ENCODE measurements at places on chromosomes 7 and 10.
A peak's percentile ranks its signal among the peaks of the same experiment; 100 is the strongest.

DNA sequence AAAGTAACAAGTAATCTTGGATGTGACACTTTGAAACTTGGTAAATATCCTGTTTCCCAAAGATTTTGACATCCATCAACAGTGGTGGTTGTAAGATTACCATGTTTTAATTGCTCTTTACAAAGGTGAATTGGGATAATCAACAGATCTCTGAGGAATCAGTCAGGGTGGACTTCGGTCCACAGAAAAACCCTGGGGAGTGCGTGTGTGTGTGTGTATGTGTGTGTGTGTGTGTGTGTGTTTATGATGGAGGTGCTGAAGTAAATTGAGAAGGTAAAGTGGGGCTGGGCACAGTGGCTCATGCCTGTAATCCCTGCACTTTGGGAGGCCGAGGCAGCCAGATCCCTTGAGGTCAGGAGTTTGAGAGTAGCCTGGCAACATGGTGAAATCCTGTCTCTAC is 12.0 kb upstream of the AUTS2 start:
- DNase-seq = no peak

GRCh38 chr7:73895626-73896025 is 34.7 kb downstream of the TMEM270 start:
- no peak for DNase-seq

DNA sequence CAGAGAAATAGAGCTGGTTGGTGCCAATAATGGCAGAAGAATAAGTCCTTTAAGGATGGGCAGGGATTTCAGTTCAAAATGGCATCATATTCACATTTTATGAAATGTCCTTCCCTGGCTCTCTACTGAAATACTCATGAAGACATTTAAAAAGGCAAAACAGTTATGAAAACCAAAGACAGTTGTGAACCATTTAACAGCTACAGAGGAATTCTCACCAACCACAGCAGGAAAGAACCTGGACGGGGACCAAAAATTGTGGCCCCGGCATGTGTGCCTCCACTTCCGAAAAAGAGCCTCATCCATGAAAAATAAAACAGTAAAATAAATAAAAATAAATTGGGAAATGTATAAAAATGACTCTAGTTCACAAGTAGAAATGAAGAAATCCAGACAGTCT is 539.5 kb downstream of the SUGCT start:
- DNase-seq = no peak

GRCh38 chr7:140680886-140681285 is 8.1 kb downstream of the ADCK2 start:
- DNase-seq = no peak

DNA sequence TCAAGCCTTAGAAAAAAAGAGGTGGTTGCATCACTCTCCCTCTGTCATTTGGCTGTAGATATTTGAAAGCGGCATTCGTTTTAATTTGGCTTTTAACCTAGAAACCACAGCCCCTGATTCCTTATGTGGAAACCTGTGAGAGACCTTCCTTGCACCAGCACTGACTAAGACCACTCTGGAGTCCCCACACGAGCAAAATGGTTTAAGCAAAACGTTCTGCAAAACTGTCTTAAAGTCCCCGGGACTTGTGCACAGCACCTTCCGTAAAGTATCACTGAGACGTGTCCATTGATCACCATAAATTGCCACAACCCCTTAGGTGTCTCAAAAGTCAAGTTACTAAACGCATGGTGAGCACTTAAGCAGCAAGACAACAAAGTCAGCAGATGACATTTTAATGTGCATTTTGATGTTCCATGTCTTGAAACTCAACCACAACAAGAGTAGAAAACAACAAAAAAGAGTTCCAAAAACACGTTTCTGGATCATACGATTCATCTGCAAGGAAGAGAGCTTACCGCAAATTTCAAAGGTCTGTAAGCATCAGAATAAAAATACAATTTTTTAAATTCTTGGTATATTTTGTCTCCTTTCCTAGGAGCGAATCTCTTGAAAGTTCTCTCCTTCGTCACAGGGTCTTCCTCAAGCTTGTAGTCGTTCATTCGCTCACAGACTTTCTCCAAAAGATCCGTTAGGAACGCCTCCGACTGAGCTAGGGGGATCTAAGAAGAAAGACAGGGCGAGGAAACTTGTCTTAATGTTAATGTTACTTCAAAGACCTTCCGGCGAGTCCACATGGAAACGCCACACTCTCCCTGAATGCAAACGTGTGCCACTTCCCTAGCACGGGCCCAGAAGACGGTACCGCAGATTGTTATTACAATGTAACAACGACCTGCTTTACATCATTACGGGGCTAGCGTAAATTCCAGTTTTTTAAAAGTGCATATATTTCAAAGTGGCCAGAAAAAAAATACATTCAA is 37.7 kb downstream of the CNPY1 start:
- DNase-seq = no peak

GRCh38 chr10:33209802-33210201 is 124.7 kb downstream of the NRP1 start:
- no peak for DNase-seq

GRCh38 chr10:102627736-102628293 is 16.5 kb upstream of the TRIM8 start:
- DNase-seq = no peak

DNA sequence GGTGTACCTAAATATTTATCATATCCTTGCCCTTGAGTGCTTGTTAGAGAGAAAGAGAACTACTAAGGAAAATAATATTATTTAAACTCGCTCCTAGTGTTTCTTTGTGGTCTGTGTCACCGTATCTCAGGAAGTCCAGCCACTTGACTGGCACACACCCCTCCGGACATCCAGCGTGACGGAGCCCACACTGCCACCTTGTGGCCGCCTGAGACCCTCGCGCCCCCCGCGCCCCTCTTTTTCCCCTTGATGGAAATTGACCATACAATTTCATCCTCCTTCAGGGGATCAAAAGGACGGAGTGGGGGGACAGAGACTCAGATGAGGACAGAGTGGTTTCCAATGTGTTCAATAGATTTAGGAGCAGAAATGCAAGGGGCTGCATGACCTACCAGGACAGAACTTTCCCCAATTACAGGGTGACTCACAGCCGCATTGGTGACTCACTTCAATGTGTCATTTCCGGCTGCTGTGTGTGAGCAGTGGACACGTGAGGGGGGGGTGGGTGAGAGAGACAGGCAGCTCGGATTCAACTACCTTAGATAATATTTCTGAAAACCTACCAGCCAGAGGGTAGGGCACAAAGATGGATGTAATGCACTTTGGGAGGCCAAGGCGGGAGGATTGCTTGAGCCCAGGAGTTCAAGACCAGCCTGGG is 11.4 kb downstream of the SERPINE1 start:
- peak; percentile 94 for DNase-seq

- DNase-seq = no peak
Measured at GRCh38 chr7:151186640-151187408, at the start of gene ASB10. Gene ASB10, minus strand, starts transcription at chr7:151187250. Its CDS starts 120 bp downstream, at chr7:151187130.

DNA sequence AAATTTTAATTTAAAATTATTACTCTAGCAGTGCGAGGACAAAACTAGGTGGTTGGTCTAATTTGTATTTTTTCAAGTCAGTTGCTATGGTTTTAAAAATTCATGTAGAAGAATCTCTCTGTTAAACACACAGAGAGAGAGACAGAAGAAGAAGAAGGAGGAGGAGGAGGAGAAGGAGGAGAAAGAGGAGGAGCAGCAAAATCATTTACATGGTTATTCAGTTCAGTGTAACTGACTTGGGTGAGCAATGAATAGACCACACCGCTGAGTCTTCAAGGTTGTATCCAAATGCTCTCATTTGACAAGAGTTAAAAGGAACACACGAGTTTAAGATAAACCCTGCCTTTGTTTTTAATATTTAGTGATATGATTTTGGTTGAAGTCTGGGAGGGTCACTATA is 131.1 kb downstream of the PDE1C start:
- DNase-seq = no peak

GRCh38 chr10:6200734-6201515 is 1.8 kb upstream of the PFKFB3 start:
- DNase-seq = peak; percentile 73

DNA sequence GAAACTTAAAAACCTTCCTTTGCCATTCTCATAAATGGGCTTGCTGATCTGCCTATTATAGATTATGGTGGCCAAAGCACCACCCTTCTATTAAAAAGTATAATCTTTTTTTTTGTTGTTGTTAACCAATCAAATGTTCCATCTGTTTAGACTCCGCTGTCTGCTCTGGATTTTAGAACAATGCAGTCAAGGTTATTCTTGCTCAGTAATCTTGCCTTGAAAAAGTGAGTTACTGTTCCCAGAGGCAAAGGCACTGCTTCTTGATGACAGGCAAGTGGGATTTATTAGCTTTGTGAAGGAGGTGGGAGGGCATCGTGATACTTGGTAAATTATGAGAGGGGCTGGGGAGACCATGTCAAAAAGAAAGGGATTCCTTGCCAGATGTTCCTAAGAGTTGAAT is 143.5 kb downstream of the KIAA1217 start:
- no peak for DNase-seq

DNA sequence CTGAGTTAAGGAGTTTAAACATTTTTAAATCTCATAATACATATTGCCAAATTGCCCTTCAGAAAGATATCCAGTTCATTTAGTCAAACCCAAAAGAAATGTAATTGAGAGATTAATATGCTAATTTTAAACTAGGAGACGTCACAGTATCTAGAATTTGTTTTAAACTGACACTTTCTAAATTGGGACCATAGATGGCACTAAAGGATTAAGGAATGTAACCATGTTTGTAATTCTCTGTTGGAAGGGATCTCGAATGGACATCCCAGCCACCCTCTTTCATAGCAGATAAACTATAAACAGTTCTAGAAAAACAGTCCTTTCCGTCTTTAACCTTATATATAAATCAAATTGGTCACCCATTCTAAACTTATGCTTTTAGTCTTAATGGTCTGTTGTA is 30.0 kb upstream of the SAMD9L start:
- peak; percentile 22 for DNase-seq

DNA sequence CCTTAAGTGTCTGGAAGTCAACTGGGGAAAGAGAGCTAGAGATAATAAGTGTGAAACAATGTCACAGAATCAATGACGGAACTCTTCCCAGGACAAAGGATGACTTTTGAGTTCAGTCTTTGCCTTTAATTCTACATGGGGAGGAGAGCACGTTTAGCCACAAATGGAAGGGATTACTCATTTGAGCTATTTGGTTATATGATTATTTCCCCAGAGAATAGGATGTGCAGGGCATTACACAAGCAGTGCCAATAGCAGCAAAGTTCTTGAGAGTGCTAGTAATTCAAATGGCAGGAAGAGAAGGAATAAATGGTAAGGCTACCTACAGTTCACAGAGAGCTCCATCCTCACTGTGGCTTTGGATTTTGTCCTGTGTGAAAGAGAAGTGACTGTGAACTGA is 6.0 kb downstream of the EGFR start:
- DNase-seq = no peak

GRCh38 chr7:28629216-28629842 is 217.0 kb downstream of the CREB5 start:
- DNase-seq = no peak

- DNase-seq = no peak
Measured at GRCh38 chr7:114048386-114049235, 129.8 kb upstream of the PPP1R3A start.

DNA sequence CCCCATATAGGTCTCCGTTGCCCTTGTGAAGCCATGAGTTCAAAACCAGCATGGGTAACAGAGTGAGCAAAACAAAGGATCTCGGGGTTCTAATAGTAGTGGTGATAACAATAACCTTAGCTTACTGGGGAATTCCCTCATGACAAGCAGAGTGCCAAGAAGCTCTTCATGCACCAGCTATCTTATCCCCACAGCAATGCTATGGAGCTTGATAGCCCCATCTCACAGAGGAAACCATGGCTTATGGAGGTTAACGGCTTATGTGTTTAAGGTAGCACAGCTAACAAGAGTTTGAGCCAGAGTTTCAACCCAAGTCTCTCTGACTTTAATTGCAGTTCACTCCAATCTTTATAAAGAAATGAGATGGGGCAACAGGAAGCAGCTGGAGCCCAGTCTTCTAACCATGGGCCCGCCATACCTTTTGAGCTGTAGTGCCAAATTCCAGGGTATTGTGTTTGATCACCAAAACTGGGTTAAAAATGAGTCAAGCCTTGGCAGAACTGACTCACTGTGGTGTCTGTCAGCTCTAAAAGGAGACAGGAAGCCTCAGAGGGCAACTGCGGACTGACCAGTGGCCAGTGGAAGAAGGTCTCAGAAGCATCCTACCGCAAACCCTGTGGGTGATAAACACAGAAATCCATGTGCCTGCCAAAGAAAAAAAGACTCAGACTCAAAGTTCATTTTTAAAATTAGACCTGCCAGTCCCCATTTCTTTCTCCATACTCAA is 16.5 kb upstream of the PLAU start:
- DNase-seq = no peak

DNA sequence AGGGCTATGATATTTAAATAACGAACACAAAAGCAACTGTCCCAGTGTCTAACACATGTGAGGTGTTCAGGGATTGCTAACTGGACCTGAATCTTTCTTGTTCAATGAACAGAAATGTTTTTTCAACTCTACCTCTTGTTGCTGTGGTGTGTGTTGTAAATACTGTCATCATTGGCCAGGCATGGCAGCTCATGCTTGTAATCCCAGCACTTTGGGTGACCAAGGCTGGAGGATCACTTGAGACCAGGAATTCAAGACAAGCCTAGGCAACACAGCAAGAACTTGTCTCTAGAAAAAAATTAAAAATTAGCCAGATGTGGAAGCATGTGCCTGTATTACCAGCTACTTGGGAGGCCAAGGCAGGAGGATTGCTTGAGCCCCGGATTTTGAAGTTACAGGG is 1250.9 kb downstream of the TYW1 start:
- no peak for DNase-seq

DNA sequence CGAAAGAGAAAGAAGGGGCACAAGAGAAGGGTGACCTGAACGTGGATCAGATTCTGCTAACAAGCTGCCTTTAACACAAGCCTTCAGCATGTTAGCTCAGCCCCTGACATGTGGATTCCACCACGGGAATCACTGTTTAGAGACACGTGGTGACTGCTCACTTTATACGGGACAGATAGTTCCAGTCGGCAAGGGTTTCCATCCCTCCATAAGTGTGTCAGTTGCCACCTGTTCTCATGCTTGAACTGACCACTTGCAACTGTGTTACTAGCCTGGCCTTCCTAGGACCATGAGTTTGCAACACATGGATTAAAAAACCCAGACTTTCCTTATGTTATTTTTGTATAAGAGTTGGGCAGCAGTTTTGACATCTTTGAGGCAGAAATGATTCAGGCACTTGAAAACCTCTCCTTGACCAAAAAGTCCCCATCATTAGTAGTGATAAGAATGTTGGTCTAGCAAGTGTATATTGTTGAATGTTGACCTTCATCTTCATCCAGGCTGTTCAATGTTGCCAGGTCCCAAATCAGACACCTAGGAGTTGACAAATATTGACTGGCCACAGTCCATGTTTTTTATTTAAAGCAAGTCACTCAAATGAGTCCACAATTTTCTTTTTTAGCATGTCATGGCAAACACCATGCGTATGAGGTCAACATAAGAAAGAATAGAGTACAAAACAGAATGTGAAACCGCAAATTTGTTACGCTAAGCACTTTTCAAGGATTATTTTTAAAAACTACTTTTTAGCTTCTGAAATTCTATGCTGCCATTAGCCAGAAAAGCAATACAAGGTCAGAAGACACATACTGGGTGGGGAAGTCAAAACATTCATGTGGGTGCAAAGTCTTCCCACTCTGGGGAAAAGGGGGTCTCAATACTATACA is 101.6 kb downstream of the ABLIM1 start:
- DNase-seq = no peak
